Stimulated activated CD8-positive, alpha-beta memory T cell treated with anti-CD3 and anti-CD28 coated beads, Interleukin-15, amount 100 ng/mL, for 1 hour (primary cell): ENCODE measurements at places on chromosomes 2 and 18.

- no peak for DNase-seq
Observed at GRCh38 chr2:42590176-42590575, 21.7 kb downstream of the MTA3 start.

DNA sequence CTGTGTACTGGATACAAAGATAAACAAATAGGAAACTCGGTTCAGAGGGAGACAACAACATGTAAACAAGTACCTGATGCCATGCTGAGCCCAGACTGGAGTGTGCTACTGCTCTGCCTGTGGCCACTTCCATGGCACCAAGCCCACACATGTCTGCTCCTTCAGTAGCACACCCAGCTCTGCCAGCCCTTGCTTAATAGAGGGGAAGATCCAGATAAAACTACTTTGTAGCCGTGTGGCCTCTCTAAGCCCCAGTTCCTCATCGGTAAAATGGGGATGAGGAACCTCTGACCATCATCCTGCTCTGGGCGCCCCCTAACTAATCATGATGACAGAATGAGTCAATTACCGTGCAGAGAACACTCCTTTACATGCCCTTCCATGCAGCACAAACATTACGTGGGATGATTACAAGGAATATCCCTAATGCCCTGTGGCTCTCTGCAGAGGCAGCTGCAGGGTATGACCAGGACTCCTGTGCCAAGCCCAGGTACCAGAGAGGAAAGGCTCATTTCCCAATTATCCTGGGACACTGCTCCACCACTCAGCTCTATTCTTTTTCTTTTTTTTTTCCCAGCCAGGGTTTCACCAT, 34.9 kb downstream of the DNMT3A start:
- no peak for DNase-seq

DNA sequence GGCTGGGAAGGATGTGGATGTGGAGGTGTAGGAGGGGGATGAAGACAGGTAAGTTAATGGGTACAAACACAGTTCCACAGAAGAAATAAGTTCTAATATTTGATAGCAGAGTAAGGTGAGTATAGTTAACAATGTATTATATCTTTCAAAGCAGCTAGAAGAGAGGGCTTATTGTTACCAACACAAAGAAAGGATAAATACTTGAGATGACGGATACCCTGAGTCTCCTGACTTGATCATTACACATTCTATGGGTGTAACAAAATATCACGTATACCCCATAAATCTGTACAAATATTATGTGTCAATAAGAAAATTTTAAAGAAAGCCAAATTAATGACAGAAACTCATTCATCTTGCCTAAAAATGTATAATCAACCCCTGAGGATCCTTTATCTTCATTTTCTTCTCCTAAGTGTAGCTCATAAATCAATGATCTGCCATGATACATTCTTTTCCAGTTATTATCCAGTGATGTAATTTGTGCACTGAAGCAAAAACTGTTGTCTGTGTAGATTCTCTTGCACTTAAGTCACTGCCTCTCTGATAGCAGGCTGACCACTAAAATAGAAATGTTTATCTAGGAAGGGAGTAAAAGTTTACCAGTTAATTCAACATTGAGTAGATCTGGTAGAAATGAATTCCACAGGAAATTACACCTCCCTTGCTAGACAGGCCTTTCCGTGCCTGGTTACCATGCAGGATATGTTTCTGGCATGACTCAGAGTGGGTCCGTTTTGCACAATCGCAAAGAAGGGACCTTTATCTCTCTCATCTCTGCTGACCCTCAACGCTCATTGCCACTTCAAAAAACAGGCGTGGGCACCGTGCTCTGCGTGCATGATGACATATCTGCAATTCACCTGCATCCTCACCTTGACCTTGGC, 249.7 kb upstream of the NCKAP5 start:
- DNase-seq, result no peak

DNA sequence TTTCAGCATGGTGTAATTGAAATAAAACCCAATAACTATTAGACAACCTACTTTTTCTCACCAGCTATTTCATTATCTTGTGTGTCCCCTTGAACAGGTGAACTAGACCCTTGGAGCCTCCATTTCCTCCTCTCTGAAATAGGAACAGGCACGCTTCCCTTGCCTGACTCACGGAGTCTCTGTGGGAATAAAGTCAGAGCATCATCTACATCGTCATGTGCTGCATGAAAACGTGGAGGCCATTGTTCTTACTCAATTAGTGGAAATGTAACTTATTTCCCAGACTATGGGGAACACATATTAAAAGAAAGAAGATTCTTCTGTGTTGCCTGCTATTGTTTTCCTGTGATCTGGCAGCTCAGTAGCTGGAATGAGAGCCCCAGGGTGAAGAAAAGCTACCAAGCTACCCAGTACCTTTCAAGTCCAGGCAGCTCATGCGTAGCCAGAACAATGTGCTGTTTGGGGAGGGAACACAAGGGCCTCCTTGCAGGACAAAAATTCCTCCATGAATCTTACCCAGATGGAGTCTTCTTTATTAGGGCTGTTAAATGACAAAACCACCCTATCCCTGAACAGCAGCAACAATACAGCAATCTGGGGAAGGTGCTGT, 59.8 kb downstream of the SOX11 start:
- DNase-seq, result no peak

- no peak for DNase-seq
Observed at GRCh38 chr2:20674974-20675679, 8.2 kb downstream of the GDF7 start.

DNA sequence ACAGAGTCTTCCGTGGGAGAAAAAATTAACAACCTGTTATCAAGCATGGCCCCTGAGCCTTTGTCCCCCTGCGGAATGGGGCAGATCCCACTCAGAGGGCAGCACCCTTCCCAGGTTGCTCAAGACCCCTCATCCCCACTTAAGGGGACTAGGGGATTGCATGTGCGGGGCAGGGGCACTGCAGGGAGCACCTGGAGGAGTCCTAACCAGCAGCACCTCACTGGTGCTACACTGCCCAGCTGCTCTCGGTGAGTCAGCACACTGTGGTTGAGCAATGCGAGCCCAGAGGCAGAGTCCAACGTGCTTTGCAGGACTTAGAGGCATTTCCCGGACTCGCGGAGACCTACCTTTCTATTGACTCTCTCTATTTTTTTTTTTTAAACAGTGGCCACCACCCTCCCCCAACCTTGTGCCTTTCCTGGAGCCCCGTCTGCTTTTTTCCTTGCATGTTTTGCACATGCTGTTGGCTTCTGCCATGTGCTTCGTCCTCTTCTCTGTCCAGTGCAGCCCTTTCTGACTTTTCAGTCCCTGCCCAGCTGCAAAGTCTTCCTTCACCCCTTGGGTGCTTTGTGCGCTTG, 74.0 kb downstream of the IL1R2 start:
- DNase-seq, result no peak

DNA sequence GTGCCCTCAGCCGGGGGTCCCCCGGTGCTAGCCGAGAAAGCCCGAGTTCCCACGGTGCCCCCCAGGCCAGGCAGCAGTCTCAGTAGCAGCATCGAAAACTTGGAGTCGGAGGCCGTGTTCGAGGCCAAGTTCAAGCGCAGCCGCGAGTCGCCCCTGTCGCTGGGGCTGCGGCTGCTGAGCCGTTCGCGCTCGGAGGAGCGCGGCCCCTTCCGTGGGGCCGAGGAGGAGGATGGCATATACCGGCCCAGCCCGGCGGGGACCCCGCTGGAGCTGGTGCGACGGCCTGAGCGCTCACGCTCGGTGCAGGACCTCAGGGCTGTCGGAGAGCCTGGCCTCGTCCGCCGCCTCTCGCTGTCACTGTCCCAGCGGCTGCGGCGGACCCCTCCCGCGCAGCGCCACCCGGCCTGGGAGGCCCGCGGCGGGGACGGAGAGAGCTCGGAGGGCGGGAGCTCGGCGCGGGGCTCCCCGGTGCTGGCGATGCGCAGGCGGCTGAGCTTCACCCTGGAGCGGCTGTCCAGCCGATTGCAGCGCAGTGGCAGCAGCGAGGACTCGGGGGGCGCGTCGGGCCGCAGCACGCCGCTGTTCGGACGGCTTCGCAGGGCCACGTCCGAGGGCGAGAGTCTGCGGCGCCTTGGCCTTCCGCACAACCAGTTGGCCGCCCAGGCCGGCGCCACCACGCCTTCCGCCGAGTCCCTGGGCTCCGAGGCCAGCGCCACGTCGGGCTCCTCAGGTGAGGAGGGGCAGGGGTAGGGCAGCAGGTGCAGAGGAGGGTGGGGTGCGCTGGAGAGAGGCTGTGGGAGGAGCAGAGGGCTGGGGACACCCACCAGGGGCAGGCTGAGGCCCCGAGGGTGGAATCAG, 14.1 kb upstream of the GMPPA start:
- DNase-seq, result no peak

GRCh38 chr18:29457316-29457889, 1280.5 kb upstream of the CDH2 start:
- DNase-seq, result no peak

GRCh38 chr2:48438266-48438665, 91.7 kb upstream of the STON1 start:
- DNase-seq, result no peak

DNA sequence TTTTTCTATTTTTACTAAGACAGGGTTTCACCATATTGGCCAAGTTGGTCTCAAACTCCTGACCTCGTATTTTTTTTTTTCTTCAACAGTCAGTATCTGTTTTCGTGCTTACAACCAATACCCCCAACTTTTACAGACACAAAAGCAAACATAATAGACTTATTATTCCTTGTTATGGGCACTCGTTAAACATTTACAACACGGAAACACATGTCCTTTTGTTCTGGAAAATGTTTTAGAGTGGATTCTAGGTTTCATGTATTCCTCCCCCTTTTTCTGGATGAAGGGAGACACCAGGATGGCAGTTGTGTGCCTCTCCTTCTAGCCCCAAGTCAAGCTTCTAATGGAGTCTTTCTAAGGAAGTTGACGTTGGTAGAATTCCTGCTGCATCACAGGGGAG, 88.8 kb downstream of the CD226 start:
- DNase-seq, result no peak

DNA sequence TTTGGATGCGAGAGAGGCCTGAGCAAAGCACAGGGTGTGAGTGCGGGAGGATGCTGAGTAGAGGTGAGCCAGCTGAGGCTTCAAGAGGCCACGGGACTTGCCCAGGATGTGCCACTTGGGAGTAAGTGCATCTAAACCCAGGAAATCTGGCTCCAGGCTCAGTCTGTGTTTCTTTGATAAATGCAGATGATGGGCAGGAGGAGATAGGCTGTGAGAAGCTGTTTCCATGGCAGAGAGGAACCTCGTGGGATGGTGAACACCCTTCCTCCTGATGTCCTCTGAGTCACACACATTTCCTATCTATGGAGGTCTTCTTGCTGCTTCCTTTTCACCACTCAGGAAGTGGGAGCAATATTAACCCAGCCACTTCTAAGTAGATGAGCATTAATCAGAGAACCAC, 38.4 kb upstream of the CELF4 start:
- no peak for DNase-seq

GRCh38 chr2:67649331-67650261, 252.5 kb downstream of the ETAA1 start:
- DNase-seq, result no peak

DNA sequence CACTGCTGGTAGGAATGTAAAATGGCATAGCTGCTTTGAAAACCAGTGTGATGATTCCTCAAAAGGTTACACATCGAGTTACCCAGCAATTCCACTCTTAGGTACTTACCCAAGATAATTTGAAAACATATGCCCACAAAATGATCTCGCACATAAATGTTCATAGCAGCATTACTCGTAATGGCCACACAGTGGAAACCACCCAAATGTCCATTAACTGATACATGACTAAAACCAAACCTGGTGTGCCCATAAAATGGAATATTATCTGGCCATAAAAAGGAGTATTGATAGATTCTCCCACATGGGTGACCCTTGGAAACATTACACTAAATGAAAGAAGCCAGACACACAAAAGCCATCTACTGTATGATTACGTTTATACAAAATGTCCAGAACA, 70.4 kb downstream of the ALPK2 start:
- no peak for DNase-seq

- no peak for DNase-seq
Observed at GRCh38 chr2:83003555-83003954, 1455.5 kb downstream of the SUCLG1 start.

GRCh38 chr2:15517793-15518192, 43.3 kb downstream of the NBAS start:
- DNase-seq, result no peak

- DNase-seq, result no peak
Observed at GRCh38 chr18:23900994-23901393, 113.6 kb upstream of the TTC39C start.

- DNase-seq, result no peak
Observed at GRCh38 chr2:43905371-43905803, 66.6 kb downstream of the ABCG8 start.

DNA sequence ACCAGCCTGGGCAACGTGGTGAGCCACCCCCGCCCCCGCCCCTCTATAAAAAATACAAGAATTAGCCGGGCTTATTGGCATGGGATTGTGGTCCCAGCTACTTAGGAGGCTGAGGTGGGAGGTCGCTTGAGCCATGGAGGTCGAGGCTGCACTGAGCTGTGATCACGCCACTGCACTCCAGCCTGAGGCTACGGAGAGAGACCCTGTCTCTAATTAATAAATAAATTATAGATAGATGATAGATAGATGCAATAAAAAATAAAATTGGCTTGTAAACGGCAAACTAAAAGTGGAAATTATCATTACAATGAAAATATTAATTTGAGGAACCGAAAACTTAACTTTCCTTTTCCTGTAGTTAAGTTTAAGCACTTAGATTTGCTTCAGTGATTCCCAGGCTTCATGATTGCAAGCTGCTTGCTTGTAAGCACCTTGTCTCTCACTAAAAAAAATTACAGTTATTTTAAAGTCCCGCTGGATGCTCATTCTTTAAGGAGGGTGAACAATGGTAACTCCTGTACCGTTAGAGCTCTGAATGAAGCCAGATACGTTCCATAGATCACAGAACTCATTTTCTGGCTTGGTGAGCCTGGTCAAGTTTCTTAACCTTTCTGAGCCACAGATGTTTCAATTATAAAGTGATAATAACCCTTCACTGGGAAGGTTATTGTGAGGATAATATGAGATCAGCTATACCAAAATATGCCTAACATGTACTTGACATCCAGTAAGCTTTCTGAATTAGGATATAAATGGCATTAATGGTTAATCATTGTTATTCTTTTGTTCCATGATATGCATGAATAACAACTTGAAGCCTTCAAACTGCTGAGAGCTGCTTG, 9.3 kb upstream of the NARS1 start:
- DNase-seq, result no peak

DNA sequence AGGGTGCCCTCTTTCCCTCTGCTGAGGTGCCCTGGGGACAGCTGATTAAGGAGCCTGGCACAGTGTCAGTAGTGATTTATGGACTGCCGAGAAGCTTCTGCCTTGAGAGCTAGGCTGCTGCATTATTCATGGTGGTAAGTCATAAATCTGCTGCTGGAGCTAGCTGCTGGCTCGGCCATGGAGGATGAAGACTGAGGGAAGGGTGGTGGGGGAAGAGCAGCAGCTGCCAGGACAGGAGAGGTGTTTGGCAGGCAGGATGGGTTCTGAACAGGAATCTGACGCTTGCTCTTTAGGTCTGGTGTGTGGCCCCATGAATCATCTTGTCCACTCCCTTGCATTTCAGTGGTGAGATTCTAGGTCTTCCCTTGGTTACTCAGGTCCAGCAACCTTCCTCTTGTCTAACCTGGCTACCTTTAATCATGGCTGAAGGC, 296.3 kb downstream of the DYSF start:
- DNase-seq, result no peak

- DNase-seq, result no peak
Observed at GRCh38 chr2:239389414-239390329, 11.1 kb downstream of the HDAC4 start.
